Jurkat, Clone E6-1 (cell line): ENCODE measurements at places on chromosomes 2 and 18.

- no peak for DNase-seq
These were observed 916 bp downstream of the CETN1 start for GRCh38 chr18:581096-581495.

DNA sequence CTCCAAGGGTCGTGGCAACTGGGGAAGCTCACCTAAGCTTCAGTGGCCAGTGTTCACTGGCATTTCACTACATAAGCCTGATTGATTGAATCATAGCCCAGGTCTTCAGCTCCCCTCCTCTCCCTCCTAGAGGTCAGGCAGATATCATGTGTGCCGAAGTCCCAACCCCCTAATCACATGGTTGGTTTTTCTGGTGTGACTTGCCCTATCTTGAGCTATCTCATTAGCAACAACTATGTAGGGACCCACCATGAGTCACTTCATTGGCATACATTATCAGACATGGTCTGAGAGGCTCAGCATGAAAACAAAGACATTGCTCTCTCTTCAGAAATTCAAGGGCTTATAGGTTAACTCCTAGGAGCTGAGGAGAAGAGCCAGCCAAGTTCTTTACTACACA lies 76.8 kb downstream of the LYPD1 start:
- DNase-seq: no peak

GRCh38 chr2:234026693-234027254 lies 23.7 kb upstream of the SPP2 start:
- DNase-seq: no peak

DNA sequence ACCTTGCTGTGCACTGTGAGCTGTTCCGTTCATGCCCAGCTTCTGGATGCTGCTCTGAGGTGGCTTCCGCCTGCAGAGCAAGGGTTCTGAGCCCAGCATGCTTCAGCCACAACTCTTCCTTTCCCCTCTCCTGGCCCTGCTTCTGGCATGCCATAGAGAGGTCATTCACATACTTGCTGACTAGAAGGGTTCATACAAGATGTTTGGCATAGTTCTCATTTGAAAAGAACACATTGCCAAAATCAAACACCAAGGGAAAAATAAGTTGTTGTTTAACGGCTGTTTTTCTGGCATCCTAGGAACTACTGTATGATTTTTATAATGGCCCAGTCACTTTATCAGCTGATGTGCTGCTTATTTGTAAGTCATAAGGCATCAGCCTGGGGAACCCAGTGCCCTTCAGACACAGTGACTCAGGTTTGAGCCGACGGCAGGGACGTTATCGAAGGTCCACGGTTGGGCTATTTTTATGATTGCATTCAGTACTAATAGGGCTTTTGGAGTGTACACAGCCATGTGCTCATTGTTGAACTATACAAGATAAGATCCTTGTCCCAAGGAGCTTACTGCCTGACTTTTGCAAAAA lies 53.9 kb upstream of the CTAGE1 start:
- no peak for DNase-seq

DNA sequence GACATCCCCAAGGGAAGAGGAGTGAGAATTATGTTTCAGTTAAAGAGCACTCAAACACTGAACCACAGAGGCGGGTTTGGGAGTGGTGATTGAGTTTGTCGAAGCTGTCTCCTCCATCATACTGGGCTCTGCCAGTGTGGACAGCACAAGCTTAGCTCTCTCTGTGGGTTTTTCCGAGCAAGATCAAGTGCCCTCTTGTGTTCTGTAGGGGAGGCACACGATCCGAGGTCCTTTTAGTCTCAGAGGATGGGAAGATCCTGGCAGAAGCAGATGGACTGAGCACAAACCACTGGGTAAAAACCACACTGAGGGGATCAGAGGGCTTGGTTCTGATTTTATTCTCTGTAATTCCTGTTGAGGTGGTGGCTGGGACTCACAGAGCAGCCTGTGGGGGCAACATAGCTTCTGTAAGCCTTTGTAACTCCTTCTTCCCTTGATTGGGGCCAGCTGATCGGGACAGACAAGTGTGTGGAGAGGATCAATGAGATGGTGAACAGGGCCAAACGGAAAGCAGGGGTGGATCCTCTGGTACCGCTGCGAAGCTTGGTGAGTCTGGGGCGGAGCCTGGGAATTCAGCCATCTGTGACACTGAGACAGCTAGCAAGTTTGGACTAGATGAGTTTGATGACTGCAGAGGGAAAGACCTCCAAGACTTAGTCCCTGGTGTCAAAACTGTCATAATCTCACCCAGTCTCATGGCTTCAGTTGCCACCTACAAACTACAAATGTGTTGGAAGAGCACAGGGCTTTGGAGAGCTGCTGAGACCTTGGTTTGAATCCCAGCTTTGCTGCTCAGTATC lies 2.0 kb downstream of the NAGK start:
- no peak for DNase-seq
